ENCODE measurements at places on chromosomes 6 and 20.
A peak's percentile ranks its signal among the peaks of the same experiment; 100 is the strongest.

GRCh38 chr6:148055419-148055818 is 287.2 kb upstream of the SASH1 start:
- DNase-seq, result no peak

- DNase-seq, result no peak
Measured at GRCh38 chr6:13892017-13892645, 32.6 kb upstream of the RNF182 start.

- no peak for DNase-seq
Measured at GRCh38 chr6:25560865-25561264, 91.2 kb upstream of the SCGN start.

- DNase-seq, result no peak
Measured at GRCh38 chr20:14360416-14360815, 23.0 kb upstream of the FLRT3 start.

DNA sequence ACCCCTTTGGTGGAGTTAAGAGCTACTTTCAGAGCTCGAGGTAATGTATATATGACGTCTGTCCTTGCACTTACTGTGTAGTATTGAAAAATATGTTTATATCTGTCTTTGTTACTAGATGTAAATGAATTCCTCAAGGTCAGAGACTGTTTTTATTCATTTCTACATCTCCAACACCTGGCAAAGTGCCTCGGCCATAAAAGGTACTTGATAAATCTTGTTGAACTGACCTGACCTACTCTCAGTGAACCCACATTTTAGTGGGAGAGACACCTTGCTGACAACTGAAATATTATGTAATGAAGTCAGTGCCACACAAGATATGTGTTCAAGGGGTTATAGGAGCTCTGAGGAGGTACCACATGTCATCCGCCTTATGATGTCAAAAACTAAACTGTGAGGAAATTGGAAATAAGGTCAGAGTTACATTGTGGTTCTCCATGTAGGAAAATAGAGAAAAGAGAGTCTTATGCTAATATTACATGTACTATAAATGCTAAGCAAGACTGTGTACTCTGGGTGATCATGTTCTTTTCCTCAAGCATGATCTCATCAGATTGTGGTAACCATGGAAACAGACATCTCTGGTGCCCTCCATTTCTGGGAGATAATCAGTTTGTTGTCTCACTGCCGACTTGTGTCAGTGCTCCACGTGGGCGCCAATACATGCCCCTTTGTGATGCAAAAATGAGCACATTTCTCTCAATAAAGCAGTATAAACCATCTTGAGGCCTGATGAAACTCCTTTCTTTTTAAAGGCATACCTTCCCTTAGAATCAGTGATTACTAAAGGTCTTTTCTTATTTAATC is 5.7 kb upstream of the TMEM30A start:
- no peak for DNase-seq

- DNase-seq, result no peak
Measured at GRCh38 chr6:72382602-72383529, 239.0 kb upstream of the KCNQ5 start.

- peak; percentile 41 for DNase-seq
Measured at GRCh38 chr20:17594443-17594842, 24.6 kb downstream of the DSTN start.

GRCh38 chr6:141370438-141370837 is 762.3 kb upstream of the GJE1 start:
- DNase-seq, result no peak

GRCh38 chr20:20367575-20368417 is at the start of gene INSM1:
Gene INSM1 (plus strand): TSS chr20:20368104. CDS start chr20:20368268, 164 bp downstream.
- no peak for DNase-seq

- DNase-seq, result peak; percentile 40
Measured at GRCh38 chr6:12147557-12148316, 135.6 kb downstream of the HIVEP1 start.

DNA sequence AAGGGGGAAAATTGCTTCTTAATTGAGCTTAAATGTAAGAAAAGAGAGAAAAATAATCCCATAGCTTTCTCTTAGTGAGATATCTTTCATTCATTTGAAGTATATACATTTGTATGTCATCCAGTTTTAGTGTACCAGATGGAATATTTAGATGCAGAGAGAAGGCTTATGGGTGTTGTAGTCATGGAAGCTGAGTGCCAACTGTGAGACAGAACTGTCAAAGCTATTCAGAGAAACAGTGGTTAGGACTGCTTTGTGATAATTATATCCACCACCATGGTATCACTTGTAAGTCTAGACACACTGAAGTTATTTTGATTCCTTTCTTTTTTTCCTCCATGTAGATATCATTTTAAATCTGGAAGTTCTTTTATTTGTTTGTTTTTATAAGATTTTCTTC is 524.3 kb upstream of the EPHA7 start:
- no peak for DNase-seq

- no peak for DNase-seq
Measured at GRCh38 chr6:43221046-43221972, 8.0 kb downstream of the DNPH1 start.

GRCh38 chr6:146666909-146667308 is 68.1 kb downstream of the ADGB start:
- no peak for DNase-seq

DNA sequence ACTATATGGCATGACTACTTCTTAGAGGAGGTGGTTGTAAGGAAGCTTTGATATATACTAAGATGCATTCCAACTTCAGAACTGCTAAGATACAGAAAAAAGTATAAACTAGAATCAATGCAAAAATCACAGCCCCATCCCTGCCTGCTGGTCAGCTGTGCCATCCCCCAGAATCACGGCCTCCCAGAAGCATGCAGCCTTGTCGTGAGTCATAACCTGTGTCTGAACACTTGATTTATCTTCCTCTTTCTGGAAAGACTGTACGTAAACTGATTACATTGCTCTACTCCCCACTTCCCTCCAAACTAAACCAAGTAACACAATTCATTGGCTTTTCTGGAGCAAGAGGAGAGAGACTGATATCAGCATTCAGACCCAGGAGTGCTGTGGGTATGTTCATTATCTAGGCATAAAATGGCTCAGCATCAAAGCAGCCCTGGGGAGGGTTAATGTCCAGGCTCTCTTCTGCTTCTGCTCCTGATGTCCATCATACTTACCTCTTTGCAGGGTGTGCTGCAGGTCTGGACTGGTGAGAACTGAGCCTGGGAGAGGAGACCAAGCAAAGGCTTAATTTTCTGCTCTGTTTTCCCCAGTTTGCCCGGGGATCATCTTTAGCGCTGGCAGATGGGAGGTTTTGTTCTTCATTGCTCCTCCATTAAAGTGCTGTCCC is 18.4 kb downstream of the SCP2D1 start:
- DNase-seq, result no peak

DNA sequence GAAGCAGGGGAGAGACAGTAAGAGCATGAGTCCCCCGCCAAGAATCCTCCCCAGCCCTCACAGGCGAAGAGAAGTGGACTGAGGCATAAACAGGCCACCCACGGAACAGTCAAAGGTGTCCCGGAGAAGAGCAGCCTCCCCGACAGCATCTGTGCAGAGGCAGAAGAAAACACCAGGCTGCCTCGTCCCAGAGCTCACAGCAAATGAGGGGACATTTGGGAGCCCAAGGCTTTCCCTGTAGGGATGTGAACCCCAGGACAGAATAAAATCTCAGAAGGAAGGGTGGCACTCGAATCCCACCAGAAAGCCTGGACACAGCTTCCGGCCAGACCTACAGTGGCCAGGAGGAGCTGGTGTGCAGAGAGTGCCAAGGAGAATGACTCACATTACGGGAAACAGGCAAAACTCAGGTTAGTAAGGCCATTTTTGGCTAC is 90.4 kb downstream of the DLL1 start:
- DNase-seq, result no peak

DNA sequence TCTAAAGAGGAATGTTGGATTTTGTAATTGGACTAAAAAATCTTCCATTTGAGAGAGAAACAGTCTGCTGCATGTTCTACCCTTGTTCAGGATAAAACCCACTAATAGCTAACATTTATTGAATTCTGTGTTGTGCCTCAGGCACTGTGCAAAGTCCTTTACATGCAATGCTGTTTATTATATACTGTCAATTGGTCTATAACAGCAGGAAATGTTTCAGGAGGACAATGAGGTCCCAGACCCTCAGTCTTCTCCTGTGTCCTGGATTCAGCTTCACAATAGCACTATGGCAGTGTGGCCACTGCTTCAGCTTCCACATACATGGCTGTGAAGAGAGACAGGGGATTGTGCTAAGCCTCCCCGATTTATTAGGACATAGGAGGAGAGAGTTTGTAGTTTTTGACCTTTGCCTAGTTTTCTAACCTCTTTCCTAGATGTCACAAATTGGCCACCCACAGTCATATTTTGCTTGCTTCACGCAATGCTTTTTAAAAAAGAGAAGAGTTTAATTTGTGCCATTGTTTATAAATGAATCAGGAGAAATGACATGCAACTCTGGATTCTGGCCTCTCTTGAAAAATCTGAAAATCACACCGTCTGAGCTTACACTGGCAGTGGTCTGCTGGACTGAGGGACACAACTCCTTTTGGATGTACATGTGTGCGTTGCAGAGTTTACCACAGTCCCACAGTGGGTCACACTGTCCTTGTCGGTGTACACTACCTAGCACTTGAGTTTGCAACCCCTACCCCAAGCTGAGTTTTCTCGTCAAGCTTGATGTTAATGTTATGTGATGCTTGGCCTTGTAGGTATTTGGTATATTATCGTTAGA is 11.3 kb downstream of the PTPN1 start:
- peak; percentile 28 for DNase-seq

GRCh38 chr6:138848461-138848860 is 52.6 kb downstream of the ECT2L start:
- no peak for DNase-seq

DNA sequence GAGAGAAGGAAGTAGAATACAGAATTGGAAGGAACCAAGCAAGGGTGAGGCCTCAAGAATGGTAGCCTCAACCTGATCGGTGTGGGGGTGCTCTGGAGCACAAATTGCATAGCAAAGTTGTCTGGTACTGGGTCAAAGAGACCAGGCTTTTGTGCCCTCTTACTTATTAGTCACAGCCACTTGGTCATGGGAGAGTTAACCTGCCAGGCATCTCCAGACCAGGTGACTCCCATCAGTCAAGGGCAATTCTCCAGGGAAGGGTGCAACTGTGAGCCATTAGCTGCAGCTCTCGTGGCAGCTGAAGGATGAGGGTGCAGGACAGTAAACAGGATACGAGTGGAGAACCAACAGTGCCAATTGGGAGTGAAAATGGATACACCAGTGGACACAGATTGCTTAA is 47.7 kb upstream of the PLCB4 start:
- no peak for DNase-seq

GRCh38 chr20:21105429-21106170 is 558 bp downstream of the LINC00237 start:
- no peak for DNase-seq

DNA sequence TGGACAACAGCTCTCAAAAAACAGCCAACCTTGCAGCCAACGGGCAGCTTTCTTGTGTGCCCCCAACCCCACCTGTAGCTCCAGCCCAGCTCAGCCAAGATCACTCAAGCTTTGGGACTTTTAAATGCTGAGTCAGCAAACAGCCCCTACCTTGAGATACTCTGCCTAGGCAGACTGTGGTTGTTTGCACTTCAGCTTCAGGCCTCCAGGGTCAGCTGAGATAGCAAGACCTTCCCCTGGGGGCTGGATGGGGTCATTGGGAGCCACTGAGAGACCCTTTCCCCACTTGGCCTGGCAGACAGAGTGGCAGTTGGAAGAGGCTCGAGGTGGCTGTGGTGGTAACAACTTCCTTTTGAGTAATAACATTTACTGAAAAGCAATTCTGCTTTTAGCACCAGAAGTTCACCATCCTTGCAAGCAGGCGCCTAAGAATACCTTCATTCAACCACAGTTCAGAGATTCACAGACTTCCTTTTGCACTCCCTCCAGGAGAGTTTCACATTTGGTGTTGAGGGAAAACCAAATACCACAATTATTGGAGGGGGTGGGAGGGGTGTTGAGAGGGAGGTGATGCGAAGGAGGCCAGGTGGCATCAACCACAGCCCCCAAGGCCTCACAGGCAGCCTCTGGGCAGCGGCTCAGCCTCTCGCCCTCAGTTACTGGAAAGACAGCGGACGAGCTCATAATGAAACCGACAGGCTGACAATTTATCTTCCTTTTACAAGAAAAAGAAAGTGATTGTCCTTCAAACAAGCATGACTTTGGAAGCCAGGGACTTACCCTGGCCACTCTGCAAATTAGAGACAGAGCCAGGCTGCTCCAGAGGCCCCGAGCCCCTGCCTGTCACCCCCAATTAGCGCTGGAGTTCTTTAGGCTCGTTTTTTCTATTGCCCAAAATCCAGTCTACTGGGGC is 148.1 kb downstream of the CEBPB start:
- DNase-seq, result peak; percentile 22

Data from fibroblast of skin of scalp (primary cell).